ENCODE measurements at places on chromosomes 3 and 15. TPM values are rescaled to one million over a fixed set of nuclear protein-coding genes. Genes with fewer than 3 reads are reported as not detected.

ASB14 gene
- 1.2 TPM for total RNA-seq

PCCB gene
- total RNA-seq: 41.8 TPM

DNA sequence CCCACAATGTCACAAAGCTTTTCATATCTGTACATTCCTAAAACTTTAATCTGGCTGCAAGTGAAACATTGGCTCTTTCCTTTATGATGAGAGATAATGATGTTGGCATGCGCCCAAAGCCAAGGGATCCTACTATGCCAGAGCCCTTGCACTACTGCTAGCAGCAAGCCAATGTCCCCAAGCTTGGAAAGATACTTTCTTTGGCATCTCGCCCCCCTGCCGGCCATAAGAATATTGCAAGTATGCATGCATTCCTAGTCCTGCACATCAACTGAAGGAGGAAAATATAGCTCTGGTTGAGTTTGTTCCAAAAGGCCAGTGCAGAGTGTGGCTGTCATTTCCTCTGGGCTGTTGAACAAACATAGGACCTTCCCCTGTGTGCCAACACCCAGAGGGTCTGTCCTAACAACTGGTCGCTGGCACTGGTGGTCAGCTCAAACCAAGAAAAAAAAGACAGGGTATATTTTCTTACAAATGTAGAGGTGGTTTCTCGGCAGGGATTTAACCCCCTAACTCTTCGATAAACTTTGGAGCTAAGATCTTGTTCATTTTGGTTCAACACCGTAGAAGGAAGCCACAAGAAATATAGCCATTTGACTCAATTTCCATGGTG lies 120.9 kb upstream of the ZBED2 start:
- no peak for DNase-seq
- no peaks in the 10 kb centered on the region for H3K4me1 ChIP-seq
- no peaks in the 10 kb centered on the region for H3K27me3 ChIP-seq
- no peaks in the 10 kb centered on the region for H3K36me3 ChIP-seq
- H3K27ac ChIP-seq: no peak overlapping the region

- no peak overlapping the region for H3K4me3 ChIP-seq
- H3K27ac ChIP-seq: no peak overlapping the region
- no peaks in the 10 kb centered on the region for H3K36me3 ChIP-seq
- no peaks in the 10 kb centered on the region for H3K4me1 ChIP-seq
- DNase-seq: no peak
Measured at GRCh38 chr15:26103002-26103404, 239.9 kb upstream of the ATP10A start.

- no peaks in the 10 kb centered on the region for H3K36me3 ChIP-seq
- no peaks in the 10 kb centered on the region for H3K27me3 ChIP-seq
- H3K4me1 ChIP-seq: no peaks in the 10 kb centered on the region
- DNase-seq: no peak
- no peak overlapping the region for H3K4me3 ChIP-seq
- H3K27ac ChIP-seq: no peak overlapping the region
Measured at GRCh38 chr3:72120806-72121778, 336.1 kb upstream of the PROK2 start.
